ENCODE measurements at places on chromosomes 7 and 10.
A peak's percentile ranks its signal among the peaks of the same experiment; 100 is the strongest.

DNA sequence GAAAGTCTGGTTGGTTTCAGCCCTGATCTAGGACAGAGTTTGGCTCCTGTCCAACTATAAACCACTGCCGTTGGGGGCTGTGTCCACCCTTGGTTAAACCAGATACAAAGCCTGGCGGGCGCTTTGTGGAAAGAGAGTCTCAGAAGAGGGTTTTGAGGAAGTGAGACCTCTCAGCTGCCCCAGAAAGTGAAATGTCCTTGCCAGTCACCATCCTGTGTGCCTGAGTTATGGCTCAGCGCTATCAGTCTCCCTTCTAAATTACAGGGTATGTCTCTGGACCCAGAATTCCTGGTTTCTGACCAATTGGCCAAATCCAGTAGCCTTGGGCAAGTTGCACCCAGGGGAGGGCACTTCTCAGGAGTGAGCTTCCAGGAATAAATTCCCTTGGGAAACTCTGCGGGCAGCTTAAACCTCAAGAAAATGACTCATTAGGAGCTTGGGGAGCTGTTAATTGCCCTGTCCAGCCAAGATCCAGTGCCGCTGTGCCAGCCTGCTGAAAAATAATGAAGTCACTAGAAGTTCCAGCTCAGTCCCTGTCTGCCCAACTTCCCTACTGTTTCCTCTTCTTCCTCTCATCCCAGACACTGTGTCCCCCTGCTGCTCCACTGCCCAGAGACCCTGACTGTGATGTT is 66.7 kb upstream of the PDZD8 start:
- peak; percentile 7 for DNase-seq

GRCh38 chr7:18570890-18571478 is 75.4 kb downstream of the HDAC9 start:
- DNase-seq, result no peak

DNA sequence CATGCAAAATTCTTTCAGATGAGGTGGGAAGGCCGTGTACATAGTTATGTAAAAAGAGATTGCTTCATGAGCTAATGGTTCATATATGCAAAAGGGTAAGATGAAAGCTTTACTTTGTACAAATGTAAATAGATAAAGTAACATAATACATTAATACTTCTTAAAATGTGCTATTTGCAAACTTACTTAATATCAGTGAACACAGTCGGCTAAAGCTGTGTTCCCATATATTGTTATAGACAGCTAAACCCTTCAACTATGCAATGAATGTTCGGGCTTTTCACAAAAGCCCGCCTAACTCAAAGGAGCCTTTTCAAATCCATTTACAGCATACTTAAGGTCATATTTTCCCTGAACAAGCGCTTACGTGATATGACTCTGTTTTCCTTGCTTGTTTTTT is 340.6 kb upstream of the GALNT17 start:
- DNase-seq, result no peak

GRCh38 chr10:49050366-49050765 is 65.0 kb downstream of the VSTM4 start:
- DNase-seq, result no peak

GRCh38 chr7:50728184-50728583 is 54.5 kb downstream of the GRB10 start:
- no peak for DNase-seq

DNA sequence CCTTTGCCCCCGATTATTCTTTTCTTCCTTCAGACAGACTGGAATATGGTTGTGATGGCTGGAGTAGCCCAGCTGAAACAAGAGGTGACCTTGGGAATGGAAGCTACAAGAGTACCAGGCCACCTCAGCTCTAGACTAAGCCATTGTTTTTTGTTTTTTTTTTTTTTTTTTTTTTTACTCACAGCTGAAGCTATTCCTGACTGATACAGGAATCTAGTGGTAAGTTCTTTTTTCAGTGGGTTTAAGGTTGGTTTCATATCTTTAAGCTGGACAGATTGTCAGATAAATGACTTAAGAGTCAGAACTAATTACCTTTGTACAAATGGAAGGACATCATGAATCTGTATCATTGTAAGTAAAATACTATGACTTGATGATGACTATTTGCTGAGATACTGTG is 30.2 kb upstream of the PTPN12 start:
- DNase-seq, result no peak

DNA sequence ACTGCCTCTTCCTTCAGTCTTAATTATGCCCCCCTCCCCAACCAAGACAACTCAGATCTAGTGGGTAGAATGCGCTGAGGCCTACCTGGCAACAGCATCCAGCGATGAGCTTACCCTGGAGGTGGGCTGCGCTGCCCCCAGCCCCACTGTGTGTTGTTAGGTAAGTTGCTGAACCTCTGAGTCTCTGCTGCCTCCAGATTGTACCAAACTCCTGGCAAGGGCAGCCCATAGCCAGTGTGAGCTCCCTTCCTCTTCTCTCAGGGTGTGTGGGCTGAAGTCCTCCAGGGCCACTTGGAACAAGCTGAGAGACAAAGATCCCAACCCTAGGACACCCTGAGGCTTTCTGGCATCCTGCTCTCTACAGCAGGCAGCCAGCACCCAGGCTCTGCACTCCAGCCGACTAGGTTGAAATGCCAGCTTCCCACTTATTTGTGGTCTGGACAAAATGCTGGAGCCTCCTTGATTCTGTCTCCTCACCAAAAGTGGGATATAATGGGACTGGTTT is 135.3 kb downstream of the ARHGAP22 start:
- DNase-seq, result no peak

DNA sequence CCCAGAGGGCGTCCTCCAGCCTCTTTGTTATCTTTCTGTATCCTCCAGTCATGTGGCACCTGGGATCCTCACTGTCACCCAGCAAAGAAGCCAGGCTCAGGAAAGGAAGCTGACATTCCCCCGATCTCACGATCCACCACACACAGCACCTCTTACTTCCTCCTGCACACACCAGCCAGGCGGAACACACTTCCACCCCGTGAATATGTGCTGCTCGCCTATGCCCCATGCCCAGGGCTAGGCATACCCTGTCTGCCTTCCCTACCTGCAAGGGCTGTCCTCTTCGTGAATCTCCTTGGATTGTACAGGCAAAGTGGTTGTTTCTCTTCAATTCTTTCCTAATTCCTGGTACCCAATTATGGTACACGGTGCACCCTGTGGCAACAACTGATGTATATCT is 191.0 kb downstream of the TNS3 start:
- no peak for DNase-seq

- DNase-seq, result no peak
These were observed 139.8 kb upstream of the AOAH start for GRCh38 chr7:36863901-36864701.

DNA sequence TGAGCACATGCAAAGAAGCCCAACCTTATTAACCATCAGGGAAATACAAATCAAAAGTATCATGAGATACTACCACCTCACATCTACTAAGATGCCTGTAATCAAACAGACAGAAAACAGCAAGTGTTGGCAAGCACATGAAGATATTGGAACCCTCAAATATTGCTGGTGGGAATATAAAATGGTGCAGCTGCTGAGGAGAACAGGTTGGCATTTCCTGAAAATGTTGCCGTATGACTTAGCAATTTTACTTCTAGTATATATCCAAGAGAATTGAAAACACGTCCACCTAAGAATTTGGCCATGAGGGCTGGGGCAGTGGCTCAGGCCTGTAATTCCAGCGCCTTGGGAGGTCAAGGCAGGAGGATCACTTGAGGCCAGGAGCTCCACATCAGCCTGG is 39.4 kb upstream of the TNRC18 start:
- DNase-seq, result no peak

GRCh38 chr10:101974091-101974971 is 81.6 kb downstream of the ARMH3 start:
- DNase-seq, result no peak

GRCh38 chr7:155953501-155953778 is 141.2 kb upstream of the SHH start:
- no peak for DNase-seq

DNA sequence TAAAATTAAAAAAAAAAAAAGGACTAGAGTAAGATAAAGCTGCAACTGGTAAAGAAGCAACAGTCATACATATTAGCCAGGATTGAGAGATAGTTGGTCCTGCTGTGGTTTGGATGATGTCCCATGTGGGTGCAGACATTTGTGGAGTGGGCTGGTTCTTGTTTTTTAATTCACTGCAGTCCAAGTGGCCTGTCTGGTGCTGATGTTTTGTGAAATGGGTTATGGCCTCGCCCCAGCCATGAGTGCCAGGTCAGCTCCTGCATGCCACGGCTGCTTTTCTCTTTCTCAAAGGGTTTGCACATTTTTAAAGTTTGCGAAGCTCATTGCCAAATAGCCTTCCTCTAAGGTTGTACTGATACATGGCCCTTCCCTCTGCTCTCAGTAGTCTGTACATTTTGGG is 14.1 kb upstream of the BTBD16 start:
- no peak for DNase-seq

DNA sequence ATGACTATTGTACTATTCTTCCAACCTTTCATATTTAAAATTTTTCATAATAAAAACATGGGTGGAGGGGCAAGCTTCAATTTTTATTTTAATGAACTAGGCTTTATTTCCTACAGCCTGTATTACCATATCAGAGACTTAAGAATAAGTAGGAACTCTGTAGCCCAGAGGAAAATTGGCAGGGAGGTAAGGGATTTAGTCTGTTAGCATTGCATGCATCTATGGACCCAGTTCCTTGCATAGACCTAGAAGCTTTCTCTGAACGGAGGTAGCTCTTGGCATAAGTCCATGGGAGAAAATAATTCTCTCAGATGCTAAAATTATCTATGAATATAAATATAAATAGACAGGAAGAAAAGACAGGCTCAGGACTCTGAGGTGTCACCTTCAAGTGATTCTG is 31.4 kb upstream of the CCDC6 start:
- no peak for DNase-seq

DNA sequence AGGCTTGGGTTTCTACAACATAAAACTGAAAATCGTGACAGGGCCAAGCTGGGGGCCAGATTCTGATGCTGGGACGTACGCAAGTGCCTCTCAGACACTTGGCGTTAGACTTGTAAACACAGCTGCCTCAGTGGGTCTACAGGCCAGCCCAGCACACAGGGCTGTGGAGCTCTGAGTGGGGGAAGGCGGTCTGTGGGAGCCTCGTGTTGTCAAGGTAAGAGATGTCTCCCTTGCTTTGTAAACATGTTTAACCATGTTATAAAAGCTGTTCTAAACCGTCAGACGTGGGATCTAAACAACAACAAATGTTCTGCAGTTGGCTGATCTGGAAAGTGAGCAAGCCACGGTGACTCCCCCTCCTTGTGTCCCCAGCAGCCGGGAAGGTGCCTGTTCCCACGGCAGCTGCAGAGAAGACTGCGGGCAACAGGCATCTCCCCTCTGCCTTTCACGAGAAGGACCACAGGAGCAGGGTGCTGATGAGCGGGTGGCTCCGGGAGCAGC is 67.8 kb downstream of the ZRANB1 start:
- peak; percentile 15 for DNase-seq

DNA sequence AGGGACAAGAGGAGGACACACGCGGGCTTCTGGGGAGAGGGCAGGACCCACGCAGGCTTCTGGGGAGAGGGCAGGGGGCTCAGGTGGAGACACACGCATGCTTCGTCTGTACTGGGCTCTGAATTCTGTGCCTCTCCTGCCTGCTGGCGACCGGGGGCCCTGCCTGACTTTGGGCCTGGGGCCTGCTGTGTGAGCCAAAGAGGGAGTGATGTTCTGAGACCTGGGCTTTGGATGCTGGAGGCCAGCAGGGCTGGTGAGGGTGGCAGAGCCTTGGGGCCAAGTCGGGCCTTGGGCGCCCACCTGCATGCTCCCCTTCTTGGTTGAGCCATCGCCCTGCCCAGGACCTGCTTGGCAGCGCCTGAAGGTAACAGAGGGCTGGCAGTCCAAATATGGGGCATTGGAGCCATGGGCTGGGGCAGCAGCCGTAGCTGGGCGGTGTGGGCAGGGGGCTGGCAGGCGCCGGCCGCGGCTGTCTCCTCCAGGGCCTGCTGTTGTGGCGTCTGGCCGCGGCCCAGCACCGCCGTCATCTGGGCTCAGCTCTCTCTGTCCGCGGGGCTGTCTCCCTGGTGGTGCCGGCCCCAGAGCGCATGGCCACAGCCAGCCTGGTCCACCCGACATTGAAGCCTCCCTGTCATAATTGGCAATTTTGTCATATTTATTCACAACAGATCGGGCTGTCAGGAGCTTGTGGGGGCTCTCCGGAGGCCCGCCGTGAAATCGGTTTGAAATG is 78.9 kb downstream of the UNCX start:
- no peak for DNase-seq

DNA sequence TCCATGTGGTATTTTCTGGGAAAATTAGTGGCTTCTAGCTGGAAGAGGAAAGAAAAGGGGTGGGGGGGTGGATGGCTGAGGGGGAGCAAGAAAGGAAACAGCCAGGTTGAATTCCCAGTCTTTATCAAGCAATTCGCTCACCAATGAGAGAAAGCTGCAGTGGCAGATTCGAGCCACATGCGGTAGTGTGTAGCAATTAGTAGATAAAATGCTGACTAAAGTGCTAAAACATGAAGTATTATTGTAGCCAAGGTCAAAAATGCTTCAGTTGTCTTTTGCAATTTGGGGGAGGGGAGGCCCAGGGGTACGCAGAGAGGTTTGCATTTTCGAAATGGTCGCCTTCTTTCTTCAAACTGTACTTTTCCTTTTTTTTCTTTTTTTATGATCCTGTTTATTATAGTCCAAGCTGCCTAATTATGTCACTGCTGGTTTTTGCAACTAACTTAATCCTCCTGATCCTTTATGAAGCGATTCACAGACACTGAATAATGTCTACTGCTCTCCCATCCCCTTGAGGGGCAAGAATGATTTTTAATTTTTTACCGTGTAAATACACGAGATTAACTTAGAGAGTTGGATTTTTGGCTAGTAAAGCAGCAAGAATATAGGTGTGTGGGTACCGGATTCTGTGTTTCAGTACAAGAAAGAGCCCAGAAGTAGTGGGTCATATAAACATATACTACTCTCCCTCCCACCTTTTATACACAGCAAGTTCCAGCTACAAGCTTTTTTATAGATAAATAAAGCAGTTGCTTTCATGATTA is 3.6 kb upstream of the ARID5B start:
- peak; percentile 15 for DNase-seq

- DNase-seq, result peak; percentile 46
These were observed at the start of gene ANKRD2 for GRCh38 chr10:97572214-97572989. ANKRD2 (plus strand) TSS chr10:97572779; CDS start chr10:97572789, 10 bp downstream.

DNA sequence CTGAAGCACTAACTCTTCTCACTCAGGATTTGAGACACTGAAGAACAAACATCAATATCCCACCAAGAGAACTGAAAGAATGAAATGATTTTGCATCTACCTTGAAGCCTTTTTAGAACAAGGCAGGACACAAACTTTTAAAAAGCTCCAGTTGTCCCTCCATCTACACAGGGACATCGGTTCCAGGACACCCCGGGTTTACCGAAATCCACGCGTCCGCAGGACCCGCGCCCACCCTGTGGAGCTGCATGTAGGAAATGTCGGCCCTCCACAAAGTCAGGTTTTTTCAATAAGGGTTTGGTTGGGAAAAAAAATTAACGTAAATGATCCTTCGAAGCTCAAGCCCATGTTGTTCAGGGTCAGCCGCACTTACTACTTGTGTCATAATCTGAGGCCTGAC is 94.0 kb downstream of the DIP2C start:
- no peak for DNase-seq

DNA sequence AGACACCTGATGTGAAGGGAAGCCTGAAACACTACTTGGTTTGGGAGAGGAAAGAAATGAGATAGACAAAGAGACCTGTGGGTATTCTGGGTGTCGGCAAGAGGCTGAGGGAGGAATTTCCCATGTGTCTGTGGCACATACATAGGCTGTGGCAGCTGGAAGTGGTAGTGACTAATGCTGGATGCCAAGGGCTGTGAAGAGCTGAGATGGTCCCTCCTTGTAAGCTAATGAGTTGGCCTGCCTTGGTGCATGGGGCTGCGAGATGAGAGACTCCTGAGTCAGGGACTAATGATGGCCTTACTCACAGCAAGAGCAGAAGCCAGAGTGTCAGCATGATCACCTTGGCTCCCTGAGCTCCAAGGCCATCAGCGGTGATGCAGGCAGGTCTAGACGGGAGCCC is 119.0 kb upstream of the EEPD1 start:
- DNase-seq, result no peak
